ENCODE measurements at places on chromosomes 16 and 17.

GRCh38 chr17:42221886-42222745 lies 27.8 kb upstream of the GHDC start:
- DNase-seq: peak; percentile 76

GRCh38 chr16:86913886-86914285 lies 335.5 kb downstream of the FOXL1 start:
- no peak for DNase-seq

GRCh38 chr16:87571868-87572244 lies 30.5 kb upstream of the JPH3 start:
- no peak for DNase-seq

GRCh38 chr16:88854306-88855111 lies 2.2 kb downstream of the GALNS start:
- DNase-seq: no peak

DNA sequence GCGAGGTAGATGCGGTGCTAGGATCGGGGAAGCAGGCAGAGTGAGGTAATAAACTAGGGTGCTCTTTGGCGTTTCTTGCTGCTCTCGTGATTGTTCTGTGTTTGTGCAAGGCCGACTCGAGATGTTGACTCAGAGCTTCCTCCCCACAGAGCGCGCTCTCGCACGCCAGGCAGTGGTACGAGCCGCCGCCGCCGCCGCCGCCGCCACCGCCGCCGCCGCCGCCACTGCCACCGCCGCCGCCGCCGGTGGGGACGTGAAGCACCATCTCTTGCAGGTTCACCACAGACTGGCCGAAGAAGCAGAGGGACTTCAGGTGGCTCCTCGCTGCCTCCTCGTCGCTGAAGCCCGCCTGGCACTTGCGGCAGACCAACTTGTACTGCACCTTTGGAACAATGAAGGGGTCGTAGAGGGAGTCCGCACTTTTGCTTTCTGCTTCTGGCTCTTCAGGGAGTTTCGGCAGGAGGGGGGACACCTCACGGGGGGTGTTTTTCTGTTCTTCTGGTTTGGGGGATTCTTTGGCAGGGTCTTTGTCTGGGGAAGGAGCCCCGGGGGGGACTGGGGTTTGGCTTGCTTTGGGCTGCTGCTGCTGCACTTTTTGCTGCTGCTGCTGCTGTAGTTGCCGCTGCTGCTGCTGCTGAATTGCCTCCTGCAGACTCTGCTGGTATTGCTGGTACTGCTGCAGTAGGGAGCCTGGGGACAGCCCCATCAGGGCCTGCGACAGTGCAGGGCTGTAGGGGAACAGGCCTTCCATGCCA lies 260.2 kb downstream of the ZFHX3 start:
- peak; percentile 6 for DNase-seq

DNA sequence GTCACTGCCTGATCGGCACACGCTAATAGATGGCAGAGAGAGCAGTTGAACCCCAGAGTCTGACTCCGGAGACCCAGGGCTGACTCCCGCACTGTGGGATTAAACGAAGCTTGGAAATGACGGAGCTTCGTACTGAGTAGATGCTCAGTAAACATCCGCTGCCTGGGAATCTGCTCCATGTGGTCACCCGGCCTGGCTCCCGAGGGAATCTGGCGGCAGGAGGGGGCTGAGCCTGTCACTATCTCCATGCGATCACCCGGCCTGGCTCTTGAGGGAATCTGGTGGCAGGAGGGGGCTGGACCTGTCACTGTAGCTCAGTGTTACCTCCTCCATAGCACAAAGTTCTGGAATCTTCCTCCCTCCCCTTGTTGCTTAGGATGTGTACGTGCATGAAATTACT lies 139.7 kb upstream of the CIBAR2 start:
- no peak for DNase-seq

GRCh38 chr16:86500708-86501510 lies 9.4 kb upstream of the FOXF1 start:
- no peak for DNase-seq

DNA sequence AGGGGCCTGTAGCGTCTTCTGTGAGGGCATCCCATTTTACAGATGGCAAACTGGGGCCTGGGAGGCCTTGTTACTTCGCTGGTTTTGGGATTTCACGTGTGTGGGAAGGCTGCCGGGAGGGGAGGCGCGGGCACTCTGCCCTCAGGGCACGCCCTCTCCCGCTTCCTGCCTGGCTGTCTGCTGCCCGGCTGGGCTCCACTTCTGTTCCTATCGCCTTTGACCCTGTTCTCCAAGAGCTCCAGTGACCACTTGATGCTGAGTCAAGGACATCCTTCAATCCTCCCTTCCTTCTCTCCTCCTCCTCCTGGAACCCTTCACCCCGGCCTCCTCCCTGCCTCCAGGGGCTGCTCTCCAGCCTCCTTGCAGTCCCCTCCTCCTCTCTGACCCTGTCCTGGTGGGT lies 16.0 kb downstream of the SPNS3 start:
- no peak for DNase-seq

GRCh38 chr16:20660325-20660724 lies 37.2 kb downstream of the ACSM1 start:
- DNase-seq: no peak

DNA sequence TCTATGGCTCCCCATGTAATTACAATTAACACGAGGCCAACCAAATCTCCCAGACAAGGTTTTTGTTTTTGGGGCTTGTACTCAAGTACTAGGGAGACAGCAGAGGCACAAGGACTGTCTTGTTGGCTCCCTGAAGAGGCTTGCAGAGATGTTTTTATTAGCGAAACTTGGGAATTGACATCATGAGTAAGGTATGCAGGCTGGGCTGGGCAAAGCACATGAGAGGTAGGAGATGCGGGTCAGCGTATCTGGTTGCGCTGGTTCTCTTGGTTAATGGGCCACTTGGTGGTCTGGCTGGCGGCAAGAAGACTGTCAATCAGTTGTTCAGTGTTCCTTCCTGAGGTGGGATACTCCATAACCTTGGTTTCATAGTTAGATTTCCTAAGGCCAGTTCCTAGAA lies 28.9 kb downstream of the LCMT1 start:
- DNase-seq: no peak

GRCh38 chr17:54985476-54985875 lies 16.9 kb downstream of the STXBP4 start:
- DNase-seq: no peak

GRCh38 chr17:77687921-77688320 lies 270.6 kb upstream of the TNRC6C start:
- no peak for DNase-seq

DNA sequence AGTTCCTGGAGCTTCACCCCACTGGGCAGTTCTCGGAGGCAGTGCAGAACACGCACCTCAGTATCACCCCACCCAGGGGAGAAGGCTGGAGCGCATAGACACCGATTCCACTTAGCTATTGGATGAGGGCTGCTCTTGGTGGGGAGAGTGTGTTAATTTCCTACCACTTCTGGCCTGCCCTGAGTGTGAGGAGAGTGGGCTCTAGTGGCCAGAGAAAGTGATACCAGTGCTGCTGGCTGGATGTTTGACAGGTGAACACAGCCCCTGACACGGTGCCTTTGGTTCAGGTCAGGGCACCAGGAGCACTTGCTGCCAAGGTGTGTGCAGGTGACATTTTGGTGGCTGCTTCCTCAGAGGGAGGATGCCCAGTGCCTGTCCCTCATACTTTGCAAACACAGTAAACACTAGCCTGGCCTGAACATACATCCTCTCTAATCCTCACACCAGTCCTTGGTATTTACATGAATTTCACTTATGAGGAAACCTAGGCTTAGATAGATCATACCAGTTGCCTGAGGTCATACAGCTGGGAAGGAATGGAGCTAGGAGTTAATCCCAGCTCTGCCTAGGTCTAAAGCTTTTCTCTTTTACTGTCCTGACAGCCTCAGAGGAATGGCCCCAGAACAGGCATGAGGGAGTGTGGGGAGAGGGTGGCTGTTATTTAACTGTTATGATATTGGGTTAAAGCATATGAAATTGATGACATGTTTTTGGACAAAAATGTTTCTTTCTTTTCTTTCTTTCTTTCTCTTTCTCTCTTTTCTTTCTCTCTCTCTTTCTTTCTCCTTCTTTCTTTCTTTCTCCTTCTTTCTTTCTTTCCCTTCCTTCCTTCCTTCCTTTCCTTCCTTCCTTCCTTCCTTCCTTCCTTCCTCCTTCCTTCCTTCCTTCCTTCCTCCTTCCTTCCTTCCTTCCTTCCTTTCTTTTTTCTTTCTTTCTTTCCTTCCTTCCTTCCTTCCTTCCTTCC lies 21.0 kb upstream of the ITGAX start:
- no peak for DNase-seq

DNA sequence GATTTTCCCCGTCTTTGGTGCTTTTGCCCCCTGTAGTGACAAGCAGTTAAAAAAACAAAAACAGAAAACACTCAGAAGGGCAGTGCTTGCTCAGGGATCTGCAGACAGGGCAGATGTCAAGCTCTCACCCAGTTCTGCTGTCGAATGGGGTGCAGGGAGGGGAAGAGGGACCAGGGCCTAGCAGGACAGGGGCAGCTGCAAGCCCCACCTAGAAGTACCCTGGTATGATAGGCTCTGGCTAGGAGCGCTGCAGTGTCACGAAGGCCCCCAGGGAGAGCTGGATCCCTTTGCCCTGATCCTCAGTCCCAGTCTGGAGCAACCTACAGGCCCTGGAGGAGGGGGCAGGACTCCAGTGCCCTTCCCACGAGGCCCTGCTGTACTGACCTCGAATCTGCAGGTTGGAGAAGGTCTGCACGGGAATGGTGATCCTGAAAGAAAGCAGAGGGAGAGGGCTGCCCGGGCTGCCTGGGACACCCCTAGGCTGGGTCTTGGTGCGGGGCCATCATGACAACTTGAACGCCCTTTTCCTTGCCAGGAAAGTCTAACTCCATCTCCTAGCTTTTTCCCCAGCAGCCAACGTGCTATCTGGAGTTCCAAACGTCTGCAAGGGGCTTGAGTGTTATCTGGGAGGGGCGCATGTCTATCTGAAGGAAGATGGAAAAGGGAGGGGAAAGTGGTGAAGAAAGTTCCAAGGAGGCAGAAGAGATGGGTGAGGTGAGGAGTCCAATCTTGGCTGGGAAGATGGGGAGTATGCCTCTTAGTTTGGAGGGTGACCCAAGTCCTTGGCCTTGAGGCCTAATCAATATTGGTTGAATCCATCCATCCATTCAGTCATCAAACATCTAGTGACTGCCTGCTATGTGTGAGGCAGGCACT lies 4.8 kb downstream of the GFAP start:
- DNase-seq: no peak

- no peak for DNase-seq
Observed at GRCh38 chr17:51435641-51436091, 175.3 kb downstream of the UTP18 start.

GRCh38 chr16:70018254-70018653 lies 67.1 kb downstream of the CLEC18A start:
- peak; percentile 40 for DNase-seq

DNA sequence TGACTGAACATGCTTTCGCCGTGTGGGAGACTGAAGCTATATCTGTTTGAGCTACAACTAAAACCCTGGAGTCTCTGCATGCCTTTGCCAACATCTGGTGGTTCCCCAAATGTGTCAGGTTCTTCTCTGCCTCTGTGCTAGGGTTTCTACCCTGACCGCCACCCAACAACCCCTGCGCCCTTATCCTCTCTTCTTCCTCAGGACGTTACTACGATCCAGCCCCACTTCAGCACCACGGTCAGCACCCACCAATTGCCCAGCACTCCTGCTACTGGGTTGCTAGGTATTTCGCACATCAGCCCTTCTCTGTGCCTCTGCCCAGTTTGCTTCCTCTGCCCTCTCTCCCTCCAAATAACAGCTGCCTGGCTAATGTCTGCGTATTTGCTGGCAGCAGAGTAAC lies 106.3 kb upstream of the HSBP1 start:
- no peak for DNase-seq

GRCh38 chr17:16328997-16329396 lies 24.3 kb downstream of the CENPV start:
- DNase-seq: no peak

- no peak for DNase-seq
Observed at GRCh38 chr16:11630046-11630767, 38.0 kb upstream of the SNN start.

DNA sequence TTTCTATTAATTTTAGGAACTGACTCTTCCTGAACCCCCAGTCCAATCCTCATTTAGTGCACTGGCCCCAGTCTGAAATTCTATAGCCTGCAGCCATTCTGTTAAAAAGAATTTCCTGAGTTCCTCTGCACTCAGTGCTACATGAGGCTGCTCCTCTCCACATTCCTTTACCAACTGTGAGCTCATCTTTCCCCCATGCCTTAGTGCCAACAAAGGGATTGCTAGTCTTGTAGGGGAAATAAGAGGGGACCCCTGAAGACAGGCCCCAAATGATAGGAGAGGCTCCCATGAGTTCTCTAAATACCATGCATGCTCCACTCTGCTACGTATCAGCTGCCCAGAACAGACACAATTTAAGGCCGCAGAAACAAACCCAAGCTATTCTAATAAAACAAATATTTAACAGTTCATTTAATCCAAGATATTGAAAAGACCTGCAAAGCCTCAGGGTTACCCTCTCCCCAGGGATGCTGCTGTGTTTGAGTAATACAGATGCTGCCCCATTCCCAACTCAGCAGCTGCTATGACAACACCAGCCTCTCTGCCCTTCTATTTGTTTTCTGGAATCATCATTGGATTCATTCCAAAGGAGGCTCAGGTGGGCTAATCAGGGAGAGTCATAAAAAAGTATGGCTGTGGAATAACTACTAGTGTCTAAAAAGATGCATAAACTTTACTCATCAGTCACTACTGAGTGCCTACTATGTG lies 228.5 kb downstream of the TOX3 start:
- DNase-seq: no peak

DNA sequence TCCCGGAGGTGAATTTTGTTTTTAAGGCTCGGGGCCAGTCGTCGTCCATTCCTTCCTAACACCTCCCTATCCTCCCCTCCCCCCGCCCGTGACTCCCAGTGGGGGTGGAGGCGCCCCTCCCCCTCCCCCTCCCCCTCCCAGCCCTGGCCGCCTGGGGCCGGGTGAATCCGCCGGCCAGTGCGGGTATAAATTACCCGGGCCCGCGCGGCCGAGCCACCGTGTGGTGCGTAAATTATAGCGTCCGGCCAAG lies 2.0 kb upstream of the GSE1 start:
- no peak for DNase-seq
